ENCODE measurements at places on chromosomes 12 and 14. TPM values are rescaled to one million over a fixed set of nuclear protein-coding genes. Genes with fewer than 3 reads are reported as not detected.
A peak's percentile ranks its signal among the peaks of the same experiment; 100 is the strongest.

DNA sequence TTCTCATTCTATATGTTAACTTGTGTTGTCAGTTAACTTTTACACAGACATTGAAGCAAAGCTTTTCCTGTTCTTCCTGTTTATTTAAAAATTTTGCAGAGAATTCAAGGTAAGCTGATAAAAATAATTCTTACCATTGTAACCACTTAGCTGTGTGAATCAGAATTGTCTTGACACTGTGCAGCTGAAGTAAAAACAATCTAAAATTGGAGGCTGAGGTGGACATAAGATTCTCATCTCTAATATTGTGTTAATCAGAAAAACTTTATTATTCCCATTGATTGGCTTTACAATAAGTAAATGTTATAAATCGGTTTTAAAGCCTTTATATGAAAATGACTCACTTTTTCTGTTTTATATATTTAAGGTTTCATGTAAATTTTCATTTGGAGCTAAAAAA, 240.3 kb upstream of the PLEKHG7 start:
- no peak for DNase-seq

- no peak for DNase-seq
Observed at GRCh38 chr14:24876996-24877395, 173.0 kb downstream of the STXBP6 start.

GRCh38 chr12:91055976-91056375, 1.8 kb downstream of the KERA start:
- DNase-seq, result no peak

DNA sequence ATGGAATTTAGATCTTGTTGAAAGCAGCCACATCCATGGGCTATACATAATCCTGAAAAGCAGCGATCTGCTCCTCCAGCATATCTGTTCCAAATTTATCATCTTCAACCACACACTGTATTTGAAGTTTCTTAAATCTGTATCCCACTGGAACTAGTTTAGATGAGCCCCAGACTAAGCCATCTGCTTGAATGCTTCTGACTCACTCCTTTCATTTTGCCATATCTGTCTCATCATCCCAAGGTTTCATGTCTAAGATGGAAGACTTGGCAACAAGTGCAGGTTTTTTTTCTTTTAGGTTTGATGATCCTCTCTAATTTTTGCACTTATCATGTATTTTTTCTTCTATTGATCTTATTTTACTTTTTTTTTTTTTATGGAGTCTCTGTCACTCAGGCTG, 54.4 kb upstream of the TMEM263 start:
- no peak for DNase-seq

GRCh38 chr14:104788161-104788818, 7.3 kb downstream of the AKT1 start:
- no peak for DNase-seq

- DNase-seq, result no peak
Observed at GRCh38 chr14:34220921-34221320, 241.1 kb downstream of the SPTSSA start.

GRCh38 chr12:107684029-107684795, 1.4 kb upstream of the PWP1 start:
- no peak for DNase-seq

DNA sequence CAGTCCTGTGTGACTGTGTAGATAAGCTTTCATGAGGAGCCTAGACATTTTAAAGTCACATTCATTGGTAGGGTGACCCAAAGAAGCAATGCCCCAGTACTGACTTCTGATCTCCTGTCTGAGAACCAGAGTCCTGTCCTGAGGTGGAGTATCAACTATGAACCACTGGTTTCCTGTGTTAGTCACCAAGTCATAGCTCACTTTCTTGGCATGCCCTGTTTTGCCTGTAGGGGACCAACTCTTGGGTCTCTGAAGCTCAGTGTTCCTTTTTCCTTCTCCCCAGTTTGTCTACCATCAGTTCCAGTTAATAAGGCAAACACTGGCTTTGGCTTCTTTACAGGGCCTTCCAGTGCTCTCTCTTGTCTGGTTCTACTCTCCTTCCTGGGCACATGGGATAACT, 97.4 kb downstream of the C12orf75 start:
- DNase-seq, result no peak

DNA sequence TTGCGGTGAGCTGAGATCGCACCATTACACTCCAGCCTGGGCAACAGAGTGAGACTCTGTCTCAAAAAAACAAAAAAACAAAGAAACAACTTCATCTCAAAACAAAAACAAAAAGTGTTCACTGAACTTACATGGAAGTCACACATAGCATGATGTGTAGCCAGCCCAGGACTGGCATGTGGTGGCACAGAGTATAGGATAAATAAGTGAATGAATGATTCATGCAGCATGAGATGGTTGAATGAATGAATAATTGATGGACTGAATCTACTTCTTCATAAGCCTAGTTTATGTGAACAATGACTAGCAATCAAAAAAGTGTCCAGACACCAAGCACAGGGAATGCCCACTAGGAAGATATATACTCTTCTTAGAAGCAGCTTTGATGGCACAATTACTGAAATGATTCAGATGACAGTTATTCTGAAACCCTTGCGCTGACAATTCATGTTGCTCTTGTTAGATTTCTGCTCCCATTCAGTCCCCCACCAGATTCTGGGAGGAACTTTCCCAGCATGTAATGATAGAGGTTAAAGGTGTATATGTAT, 31.6 kb upstream of the SERPINA6 start:
- no peak for DNase-seq

GRCh38 chr14:63727736-63728728, at the start of gene SGPP1:
TSS of gene SGPP1 (minus strand) at chr14:63728065. CDS start at chr14:63727944, 121 bp downstream.
- DNase-seq, result peak; percentile 94

DNA sequence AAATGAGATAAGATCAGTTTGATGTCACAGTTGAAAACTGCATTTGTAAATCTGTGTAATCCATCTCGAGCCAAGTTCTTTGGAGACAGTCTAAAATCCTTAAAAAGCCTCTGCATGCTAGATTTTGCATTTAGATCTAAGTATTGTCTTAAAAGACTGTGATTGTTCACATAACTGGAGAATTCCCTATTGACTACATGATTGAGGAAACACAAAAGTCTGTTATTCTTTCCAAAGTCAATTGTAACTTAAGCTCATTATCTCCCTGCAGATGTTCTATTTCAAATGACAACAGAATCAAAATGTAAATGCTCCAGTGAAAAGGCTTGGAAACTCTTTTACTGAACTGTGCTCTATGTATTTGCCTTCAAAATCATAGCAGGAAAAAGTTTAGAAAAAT, 77.8 kb downstream of the MYF5 start:
- no peak for DNase-seq

GRCh38 chr14:68786491-68787091, 6.3 kb downstream of the ZFP36L1 start:
- no peak for DNase-seq

- DNase-seq, result no peak
Observed at GRCh38 chr14:69183735-69184134, 7.6 kb upstream of the EXD2 start.

DNA sequence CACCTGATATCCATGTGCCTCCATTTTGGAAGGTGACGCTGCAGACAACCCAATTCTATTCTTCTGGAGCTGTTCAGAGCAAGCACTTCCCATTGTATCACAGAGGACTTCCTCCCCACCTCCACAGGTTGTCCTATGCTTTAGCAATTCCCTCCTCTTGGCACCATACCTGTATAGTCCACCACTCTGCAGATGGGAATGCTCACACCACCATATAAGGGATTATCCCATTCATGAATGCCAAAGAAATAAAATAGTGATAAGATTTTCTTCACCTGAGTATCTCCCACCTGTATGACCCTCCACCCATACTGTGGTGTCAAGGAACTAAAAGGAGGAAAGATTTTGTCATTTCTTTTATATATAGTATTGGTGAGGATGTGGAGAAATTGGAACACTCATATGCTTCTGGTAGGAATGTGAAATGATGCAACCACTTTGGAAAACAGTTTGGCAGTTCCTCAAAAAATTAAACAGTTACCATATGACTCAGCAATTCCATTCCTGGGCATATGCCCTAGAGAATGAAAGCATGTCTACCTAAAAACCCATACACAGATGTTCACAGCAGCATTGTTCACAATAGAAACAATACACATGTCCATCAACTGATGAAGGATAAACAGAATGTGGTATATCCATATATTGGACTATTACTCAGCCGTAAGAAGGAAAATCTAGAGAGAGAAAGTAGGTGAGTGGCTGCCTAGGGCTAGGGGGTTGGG, 75.2 kb downstream of the FIGNL2 start:
- no peak for DNase-seq

GRCh38 chr12:3217683-3218079, 140.5 kb downstream of the TSPAN9 start:
- no peak for DNase-seq

DNA sequence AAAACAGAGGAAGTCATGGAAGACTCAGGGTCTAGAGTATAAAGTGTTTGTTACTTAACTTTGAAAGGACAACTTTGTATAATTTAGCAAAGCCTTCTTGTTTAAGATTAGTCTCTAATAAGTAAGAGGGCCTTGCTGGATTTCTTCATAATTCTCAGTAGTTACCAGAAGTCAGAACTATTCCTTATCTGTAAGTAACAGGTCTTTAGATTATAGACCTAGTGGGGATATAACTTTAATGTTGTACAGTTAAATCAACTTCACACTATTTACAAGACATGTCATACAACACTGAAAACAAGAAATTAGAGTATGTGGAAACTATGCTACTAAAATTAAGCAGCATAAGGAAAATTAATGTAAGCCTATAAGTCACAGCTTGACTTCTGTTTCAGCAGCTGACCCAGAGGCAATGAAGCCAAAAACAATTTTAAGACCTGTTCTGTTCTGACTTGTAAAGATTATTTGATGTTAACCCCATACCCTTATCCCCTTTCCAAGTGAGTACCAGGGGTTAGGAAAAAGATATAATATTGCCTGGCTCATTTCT, 398.3 kb downstream of the RAD51B start:
- DNase-seq, result no peak

- no peak for DNase-seq
Observed at GRCh38 chr12:80634903-80635302, 72.5 kb upstream of the MYF6 start.

GRCh38 chr12:109222062-109222461, 87.0 kb downstream of the FOXN4 start:
- no peak for DNase-seq

DNA sequence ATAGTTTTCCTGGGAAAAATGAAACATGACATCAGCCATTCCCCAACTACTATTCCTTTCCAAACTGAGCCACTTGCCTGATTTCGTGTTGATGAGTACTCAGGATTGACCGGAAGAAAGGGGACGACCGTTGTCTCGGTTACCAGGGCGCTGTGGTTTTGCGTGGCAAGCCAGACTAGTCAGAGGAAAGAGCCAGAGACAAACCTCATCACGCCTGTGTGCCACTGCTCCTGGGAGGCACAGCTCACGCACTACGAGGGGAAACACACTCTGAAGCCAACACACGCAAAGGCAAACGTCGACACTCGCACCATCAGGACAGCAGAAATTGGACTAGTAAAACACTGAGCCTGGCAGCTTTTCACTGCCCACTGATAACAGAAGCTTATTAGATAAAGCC, 35.0 kb downstream of the GIT2 start:
- DNase-seq, result no peak

DNA sequence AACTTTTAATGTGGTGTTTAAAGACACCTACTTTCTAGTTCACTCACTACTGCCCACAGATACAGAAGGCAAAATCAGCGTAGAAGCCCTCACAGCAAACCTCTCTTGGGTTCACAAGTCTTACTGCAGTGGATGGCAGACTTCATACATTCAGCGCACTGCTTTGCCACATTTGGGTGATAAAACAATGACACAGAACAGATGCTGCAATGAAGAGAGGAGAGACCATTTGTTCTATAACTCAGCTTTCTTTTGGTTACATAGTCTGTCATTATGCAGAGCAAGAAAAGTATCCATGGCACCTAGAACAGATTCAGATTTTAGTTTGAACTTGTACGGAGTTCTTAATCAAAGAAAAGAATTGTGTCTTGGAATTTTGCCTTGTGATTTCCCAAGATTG, 459.0 kb downstream of the BCAT1 start:
- no peak for DNase-seq

The MGP gene
- 604 TPM for total RNA-seq

The IL23A gene
- not detected for total RNA-seq

The SPIC gene
- total RNA-seq, result not detected

The DPF3 gene
- total RNA-seq, result 0.78 TPM

The GUCY2C gene
- not detected for total RNA-seq

The CFAP73 gene
- not detected for total RNA-seq

The RFLNA gene
- total RNA-seq, result 1.4 TPM

The MED13L gene
- total RNA-seq, result 147 TPM

The NOS1 gene
- 2.5 TPM for total RNA-seq
